ENCODE measurements at places on chromosomes 7 and 10. TPM values are rescaled to one million over a fixed set of nuclear protein-coding genes. Genes with fewer than 3 reads are reported as not detected.

Gene SUN3
- total RNA-seq, result not detected

Gene FBXL15
- 3.1 TPM for total RNA-seq

Gene SSC4D
- 1.0 TPM for total RNA-seq

Gene PAPOLB
- total RNA-seq, result under 0.01 TPM

Gene ARHGAP21
- total RNA-seq, result 62.1 TPM

Gene FGFBP3
- 1.6 TPM for total RNA-seq

Gene RASSF4
- 21.4 TPM for total RNA-seq

Gene SEMA3C
- total RNA-seq, result 266 TPM

Gene ZNF365
- under 0.01 TPM for total RNA-seq

Gene SPDYE2
- total RNA-seq, result not detected

Gene PAX4
- total RNA-seq, result not detected

Gene AKR1C4
- total RNA-seq, result not detected

Gene TSC22D4
- total RNA-seq, result 13.6 TPM

Gene CFTR
- not detected for total RNA-seq

Gene EN2
- under 0.01 TPM for total RNA-seq

Gene SLC39A12
- under 0.01 TPM for total RNA-seq

Gene ADRB1
- total RNA-seq, result 0.52 TPM

Gene HMX2
- total RNA-seq, result not detected

Gene OR2A1
- under 0.01 TPM for total RNA-seq

Gene ACSL5
- 4.2 TPM for total RNA-seq

Gene ASAH2
- under 0.01 TPM for total RNA-seq

Gene PDK4
- 13.0 TPM for total RNA-seq

Gene MSMB
- not detected for total RNA-seq

Gene NUPR2
- total RNA-seq, result 1.0 TPM

Gene ANKRD7
- total RNA-seq, result 3.1 TPM

Gene COG5
- total RNA-seq, result 21.4 TPM

Gene H2BK1
- not detected for total RNA-seq

Gene TFR2
- total RNA-seq, result 1.0 TPM

Gene TACC2
- 37.6 TPM for total RNA-seq

Gene TLX1
- not detected for total RNA-seq

Gene TMEM196
- 0.52 TPM for total RNA-seq

Gene LRRC17
- total RNA-seq, result 28.2 TPM

Gene SLC12A9
- total RNA-seq, result 24.5 TPM

Gene VDAC2
- total RNA-seq, result 236 TPM

Gene BTBD16
- total RNA-seq, result not detected

Gene ELFN1
- total RNA-seq, result 1.6 TPM

Gene NPSR1
- 1.6 TPM for total RNA-seq

Gene IMMP2L
- total RNA-seq, result 15.7 TPM

Gene EEF1AKMT2
- total RNA-seq, result 14.1 TPM

Gene DENND2A
- total RNA-seq, result 32.4 TPM

Gene PCLO
- total RNA-seq, result 0.52 TPM

Gene TUBB8
- total RNA-seq, result not detected

Gene INA
- not detected for total RNA-seq

Gene STEAP4
- total RNA-seq, result 3.7 TPM

Gene LIPN
- not detected for total RNA-seq

Gene ACSM6
- total RNA-seq, result not detected

Gene IFIT1B
- total RNA-seq, result 2.1 TPM

Gene SPDYE5
- not detected for total RNA-seq

Gene GLI3
- total RNA-seq, result 13.6 TPM

Gene ASB10
- 3.7 TPM for total RNA-seq

Gene GIMAP8
- total RNA-seq, result 12.0 TPM

Gene NME8
- total RNA-seq, result not detected

Gene SPDYE18
- not detected for total RNA-seq

Measured in skeletal muscle tissue (tissue), 5 donors.